Activated gamma-delta T cell treated with Interleukin-2 at 50 U/mL for 16 hours (primary cell): ENCODE measurements at places on chromosomes 12 and 14.

- no peak for DNase-seq
Measured at GRCh38 chr12:96238336-96239047, 44.3 kb downstream of the ELK3 start.

DNA sequence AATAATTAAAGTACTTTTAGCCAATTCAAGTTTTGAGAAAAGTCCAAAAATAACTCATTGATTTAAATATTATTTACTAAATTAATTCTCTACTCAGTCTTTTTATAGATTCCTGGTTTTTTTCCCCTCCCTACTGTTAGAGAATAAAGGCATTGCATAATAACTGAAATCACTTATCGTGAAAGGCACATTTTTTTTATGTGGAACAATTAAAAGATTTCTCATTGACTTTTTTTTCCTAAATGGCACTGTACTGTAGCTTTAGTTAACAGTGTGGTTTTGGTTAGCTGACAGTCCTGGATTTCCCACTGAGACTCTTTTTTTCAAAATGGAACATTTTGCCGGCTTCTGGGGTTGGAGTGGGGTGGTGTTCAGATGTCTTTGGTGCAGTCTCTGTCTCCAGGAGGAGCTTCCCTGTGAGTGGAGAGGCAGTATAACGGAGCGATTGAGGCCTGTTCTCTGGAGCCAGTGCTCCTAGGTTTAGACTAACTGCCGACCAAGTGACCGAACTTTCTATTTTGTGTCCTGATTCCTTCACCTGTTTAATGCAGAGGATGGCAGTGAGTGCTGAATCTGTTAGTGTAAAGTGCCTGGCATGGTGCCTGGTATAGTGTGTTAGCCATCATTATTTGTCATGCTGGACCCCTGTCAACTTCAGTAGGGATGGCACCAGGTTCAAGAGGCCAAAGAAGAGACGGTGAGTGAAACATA is 117.7 kb downstream of the ADCK1 start:
- no peak for DNase-seq

DNA sequence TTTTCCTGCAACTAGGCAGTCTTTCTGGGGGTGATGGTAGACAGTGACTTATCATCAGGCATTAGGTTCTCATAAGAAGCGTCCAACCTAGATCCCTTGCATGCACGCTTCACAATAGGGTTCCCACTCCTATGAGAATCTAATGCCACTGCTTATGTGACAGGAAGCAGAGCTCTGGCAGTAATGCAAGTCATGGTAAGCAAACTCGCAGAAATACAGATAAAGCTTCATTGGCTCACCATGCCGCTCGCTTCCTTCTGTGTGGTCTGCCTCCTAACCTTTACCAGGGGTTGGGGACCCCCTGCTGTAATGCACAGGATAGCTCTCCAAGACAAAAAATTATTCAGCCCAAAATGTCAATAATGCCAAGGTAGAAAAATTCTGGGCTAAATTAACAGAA is 864.2 kb downstream of the TRHDE start:
- DNase-seq: no peak

DNA sequence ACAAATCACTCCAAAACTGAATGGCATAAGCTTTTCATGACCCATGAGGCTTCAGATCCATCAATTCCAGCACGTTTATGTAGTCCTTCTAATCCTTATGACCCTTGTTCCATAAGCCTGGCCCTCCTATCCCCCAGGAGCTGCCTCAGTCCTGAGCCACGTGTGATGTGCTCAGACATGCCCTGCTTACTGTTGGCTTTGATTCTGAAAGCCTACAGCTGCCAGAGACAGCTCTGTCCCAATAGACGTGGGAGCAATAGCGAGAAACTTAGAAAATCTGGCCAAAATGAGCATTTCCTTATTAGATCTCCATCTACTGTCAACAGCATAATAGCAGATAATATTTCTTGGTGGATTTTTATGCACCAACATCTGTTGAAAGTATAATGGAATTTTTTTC is 33.2 kb downstream of the DUSP6 start:
- no peak for DNase-seq

DNA sequence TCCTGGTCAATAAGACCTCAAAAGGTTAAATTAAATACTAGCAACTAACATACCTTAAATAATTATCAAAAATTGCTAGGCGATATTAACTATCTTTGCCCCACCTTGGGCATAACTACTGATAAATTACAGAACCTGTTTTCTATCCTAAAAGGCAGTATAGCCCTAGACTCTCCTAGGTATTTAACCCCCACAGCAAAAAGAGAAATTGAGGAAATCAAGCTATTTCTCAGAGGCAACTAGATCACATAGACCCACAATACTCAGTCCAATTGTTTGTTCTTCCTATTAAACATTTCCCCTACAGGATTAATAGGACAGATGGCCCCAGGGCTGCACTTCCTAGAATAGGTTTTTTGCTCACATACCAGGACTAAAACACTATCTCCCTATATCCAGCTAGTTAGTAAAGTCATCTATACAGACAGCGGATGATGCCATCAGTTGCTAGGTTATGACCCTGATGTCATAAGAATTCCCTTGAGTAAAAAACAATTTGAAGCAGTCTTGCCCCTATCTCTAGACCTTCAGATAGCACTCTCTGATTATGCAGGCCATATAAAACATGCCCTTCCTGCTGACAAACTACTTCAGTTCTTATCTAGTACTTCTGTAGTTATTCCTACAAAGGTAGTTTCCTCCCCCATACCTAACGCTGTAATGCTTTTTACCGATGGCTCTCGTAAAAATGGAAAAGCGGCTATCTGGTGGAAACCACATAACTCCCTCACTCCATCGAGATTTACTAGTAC is 118.4 kb downstream of the PPHLN1 start:
- DNase-seq: no peak

DNA sequence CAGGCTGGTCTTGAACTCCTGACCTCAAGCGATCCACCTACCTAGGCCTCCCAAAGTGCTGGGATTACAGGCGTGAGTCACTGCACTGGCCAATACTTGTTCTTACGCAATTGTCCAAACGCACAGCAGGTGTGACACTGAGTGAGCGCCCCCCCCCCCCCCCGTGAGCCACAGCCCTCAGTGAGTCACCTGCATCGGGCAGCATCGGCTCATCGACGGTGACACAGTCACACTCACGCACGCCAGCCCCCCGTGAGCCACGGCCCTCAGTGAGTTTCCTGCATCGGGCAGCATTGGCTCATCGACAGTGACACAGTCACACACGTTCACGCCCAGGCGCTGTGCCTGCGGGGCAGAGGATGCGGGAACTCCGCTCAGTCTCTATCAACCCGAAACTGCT is 42.5 kb downstream of the GALNT9 start:
- no peak for DNase-seq

- no peak for DNase-seq
Measured at GRCh38 chr12:95975491-95975890, 20.7 kb downstream of the HAL start.

DNA sequence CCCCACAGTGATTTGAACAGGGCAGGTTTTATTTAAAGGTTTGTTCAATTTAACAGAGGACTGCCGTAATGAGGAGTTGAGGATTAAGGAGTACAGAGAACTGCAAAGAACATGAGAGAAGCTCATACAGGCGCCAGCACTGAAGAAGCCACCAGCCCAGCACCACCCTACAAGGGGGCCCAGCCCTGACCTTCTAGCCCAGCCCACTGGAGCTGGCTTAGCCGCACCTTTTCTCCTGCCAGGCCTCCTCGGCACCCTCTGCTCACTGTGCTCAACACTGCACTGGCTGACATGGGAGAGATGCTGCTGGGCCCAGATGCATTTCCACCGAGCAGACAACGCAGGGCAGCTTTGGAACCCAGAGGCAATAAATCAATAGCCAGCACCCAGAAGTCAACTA is 36.5 kb upstream of the SFSWAP start:
- no peak for DNase-seq

- DNase-seq: no peak
Measured at GRCh38 chr12:69435644-69436043, 34.5 kb upstream of the FRS2 start.

DNA sequence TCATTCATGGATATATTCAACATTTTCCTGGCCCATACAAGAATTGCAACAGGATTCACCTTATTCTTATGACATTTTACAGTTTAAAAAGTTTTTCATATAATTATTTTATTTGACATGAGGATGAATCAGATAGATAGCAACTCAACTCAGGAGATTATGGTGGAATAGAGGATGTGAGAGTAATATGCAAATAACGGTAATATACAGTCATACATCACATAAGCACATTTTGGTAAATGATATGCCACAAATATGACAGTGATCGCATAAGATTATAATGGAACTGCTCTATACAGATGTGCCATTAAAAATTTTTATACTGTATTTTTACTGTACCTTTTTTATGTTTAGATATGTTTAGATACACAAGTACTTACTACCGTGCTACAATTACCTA is 24.1 kb upstream of the CRADD start:
- no peak for DNase-seq

- no peak for DNase-seq
Measured at GRCh38 chr12:28611115-28611435, 420.8 kb downstream of the CCDC91 start.

- DNase-seq: no peak
Measured at GRCh38 chr12:106769078-106769477, 5.4 kb upstream of the RIC8B start.

DNA sequence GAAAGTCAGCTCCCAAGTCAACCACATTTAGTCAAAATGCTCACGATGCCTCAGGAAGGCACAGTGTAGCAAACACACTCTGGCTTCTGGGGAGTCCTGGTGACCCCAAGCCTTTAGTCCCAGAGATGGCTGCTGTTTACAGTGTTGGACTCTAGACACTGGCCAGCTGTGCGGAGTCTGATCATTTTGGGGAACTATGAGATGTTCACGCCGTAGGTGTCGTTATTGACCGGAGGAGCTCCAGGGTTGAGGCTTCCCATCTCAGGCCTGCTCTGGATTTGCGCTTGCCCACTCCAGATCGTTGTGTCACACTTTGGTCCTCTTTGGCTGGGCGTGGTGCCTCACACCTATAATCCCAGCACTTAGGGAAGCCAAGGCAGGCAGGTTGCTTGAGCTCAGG is 27.7 kb downstream of the BRI3BP start:
- no peak for DNase-seq

DNA sequence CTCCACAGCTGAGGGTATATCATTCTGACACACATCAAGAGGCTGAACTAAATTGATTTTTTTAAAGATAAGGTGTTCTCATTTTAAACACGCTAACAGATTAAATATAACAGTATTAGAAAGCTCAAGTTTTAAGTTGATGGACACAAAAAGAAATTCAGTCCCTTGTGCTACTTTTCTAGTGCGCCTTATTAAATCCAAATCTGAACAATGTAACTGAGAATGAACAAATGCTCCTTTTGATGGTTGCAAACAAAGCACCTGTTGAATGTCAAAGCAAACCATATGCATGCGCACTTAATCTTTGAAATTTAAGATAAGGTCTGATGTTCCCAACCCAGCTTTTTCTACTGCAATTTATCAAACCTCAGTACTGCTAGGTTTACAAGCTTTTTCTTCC is 401.9 kb downstream of the PAWR start:
- DNase-seq: no peak

GRCh38 chr12:97134495-97134894 is 227.4 kb downstream of the NEDD1 start:
- no peak for DNase-seq

DNA sequence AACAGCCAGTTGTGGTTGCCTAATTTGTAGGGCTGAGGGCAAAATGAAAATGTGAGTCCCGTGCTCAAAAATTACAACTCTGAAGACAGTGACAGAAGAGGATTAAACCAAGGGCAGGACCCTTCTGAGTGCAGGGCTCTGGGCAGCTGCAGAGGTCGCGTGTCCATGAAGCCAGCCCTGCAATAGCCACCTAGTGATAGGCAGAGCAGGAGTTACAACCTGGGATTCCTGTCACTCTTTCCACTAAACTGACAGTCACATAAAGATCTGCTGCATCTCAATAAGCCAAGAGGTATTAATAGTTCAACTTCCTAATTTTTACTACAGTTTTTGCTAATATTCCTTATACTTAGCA is 94.1 kb downstream of the SLC2A13 start:
- DNase-seq: no peak

GRCh38 chr12:16030744-16031143 is 119.6 kb downstream of the DERA start:
- DNase-seq: no peak

- DNase-seq: no peak
Measured at GRCh38 chr12:123877968-123878367, 94.7 kb downstream of the CCDC92 start.

- no peak for DNase-seq
Measured at GRCh38 chr14:104657101-104657524, 32.3 kb upstream of the INF2 start.

GRCh38 chr12:89709995-89710872 is 1.6 kb upstream of the ATP2B1 start:
- DNase-seq: peak; percentile 30

GRCh38 chr12:116040402-116040801 is 237.1 kb downstream of the MED13L start:
- no peak for DNase-seq
